ENCODE measurements at places on chromosomes 6 and 20.

DNA sequence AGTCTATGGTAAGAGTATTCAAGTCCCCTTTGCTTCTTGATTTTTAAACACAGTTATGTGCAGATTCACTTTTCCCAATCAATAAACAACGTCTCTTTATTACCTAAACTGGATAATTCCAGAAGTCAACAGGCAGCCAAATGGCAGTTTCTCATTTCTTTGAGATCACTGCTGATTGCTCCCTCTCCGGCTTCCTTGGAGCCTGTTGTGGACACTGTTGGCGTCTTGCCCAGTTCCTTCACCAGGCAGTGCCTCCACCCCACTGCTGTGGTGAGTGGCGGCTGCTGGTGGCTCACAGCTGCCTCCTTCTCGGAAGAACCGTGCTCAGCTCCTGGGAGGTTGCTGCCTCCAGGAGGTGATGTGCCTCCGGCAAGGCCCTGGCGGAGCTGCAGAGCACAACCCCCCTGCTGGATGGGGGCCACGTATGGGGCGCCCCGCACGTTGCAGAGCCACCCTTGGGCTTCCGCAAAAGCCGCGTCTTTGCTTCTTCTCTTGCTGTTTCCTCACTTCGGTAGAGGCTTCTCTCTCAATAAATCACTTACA, 105.1 kb upstream of the CNKSR3 start:
- DNase-seq: no peak

- no peak for DNase-seq
Measured at GRCh38 chr20:53866794-53867740, 203.3 kb downstream of the BCAS1 start.

DNA sequence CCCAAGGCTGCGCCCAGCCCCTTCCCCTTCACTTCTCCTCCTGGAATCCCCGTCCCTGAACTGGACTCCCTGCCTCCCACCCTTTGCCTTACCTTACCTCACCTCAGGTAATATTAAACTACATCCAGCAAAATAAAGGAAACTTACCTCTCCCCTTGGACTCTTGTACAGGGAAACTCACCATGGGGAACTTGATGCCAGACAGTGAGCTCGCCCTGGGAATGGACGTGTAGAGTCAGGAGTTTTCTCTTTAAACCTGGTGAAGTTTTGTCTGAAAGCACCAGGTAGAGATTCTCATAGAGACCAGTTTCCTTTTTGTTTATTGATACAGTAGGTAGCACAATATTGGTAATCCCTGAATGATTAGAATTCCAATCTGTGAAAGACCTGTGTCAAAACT, 544 bp upstream of the HLA-C start:
- no peak for DNase-seq

- DNase-seq: no peak
Measured at GRCh38 chr6:130982941-130983456, 80.0 kb downstream of the EPB41L2 start.

- DNase-seq: no peak
Measured at GRCh38 chr6:111741177-111741952, 131.9 kb downstream of the FYN start.

GRCh38 chr6:97703661-97704060, 420.6 kb upstream of the MMS22L start:
- DNase-seq: no peak

- DNase-seq: no peak
Measured at GRCh38 chr6:56364827-56365339, 117.5 kb upstream of the COL21A1 start.

GRCh38 chr6:35945650-35946025, 24.7 kb upstream of the SRPK1 start:
- DNase-seq: no peak

- no peak for DNase-seq
Measured at GRCh38 chr6:36422714-36423100, 19.9 kb downstream of the PXT1 start.

DNA sequence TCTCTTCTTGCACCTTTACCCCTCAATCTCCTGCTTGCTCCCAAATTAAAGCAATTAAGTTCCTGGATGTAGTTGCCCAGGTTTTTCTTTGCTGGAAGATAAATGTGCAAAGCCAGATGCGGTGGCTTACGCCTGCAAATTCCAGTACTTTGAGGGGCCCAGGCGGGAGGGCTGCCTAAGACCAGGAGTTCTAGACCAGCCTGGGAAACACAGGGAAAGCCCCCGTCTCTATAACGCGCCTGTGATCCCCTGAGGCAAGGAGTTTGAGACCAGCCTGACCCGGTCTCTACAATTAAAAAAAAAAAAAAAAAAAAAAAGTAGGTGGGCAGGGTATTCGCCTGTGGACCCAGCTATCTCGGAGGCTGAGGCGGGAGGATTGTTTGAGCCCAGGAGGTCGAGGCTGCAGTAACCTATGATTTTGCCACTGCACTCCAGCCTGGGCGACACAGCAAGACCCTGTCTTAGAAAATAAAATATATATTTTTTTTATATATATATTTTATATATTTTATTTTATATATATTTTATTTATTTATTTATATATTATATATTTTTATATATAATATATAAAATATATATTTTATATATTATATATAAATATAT, 461 bp upstream of the DCDC2 start:
- no peak for DNase-seq

DNA sequence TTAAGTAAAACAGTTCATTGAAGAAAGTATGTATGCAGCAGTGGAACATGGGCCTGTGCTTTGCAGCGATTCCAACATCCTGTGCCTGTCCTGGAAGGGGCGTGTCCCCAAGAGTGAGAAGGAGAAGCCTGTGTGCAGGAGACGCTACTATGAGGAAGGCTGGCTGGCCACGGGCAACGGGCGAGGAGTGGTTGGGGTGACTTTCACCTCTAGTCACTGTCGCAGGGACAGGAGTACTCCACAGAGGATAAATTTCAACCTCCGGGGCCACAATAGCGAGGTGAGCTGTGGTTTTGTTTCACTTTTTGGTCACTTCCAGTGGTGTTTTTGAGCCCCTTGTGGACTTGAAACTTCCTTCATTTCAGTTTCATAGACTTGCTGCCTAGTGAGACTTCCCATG, 1.7 kb downstream of the TULP4 start:
- DNase-seq: no peak
